ENCODE measurements at places on chromosomes 12 and 14. TPM values are rescaled to one million over a fixed set of nuclear protein-coding genes. Genes with fewer than 3 reads are reported as not detected.

Gene SRGAP1
- total RNA-seq: 4.6 TPM

Gene LAG3
- 0.73 TPM for total RNA-seq

Gene HPD
- total RNA-seq: 0.41 TPM

Gene OR4N5
- total RNA-seq: not detected

Gene TPH2
- total RNA-seq: not detected

Gene PFDN5
- total RNA-seq: 552 TPM

Gene TGM1
- total RNA-seq: 11.4 TPM

Gene IFNG-AS1
- total RNA-seq: not detected

Gene IFT43
- 43.1 TPM for total RNA-seq

Gene FAM90A1
- 0.18 TPM for total RNA-seq
